ENCODE measurements at places on chromosomes 4 and X.

DNA sequence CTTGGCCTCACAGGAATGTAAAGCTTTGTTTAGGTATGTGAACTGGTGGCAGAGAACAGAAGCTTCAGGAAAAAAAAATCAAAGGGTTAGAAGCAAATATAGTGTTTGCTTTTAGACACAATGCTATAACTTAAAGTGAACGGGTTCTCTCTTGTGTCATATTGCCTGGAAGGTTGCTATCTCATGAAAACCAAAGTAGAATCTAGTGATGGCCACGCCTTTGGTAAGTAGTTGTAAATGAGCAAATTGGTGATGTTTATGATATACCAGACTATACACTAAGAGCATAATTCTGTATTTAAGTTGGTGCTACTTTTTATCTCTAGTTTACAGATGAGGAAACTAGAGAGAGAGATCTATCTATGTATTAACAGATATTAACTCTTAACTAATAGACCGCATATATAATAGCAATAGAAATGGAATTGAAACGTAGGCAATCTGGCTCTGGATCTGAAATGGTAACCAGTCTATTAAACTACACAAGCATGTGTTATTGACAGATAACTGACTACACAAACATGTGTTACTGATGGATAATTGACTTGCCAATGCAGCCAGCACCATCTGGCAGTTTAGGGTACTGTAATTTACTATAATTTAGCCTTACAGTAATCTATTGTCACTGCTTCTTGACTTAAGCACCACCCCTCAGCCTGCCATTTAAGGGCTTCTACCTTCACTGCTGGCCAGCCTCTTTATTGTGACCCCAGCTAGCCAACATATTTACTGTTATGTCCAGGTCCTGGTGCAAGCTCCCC lies 40.8 kb downstream of the HCCS start:
- DNase-seq, result no peak

GRCh38 chr4:47525154-47525819 lies 40.2 kb downstream of the ATP10D start:
- no peak for DNase-seq

DNA sequence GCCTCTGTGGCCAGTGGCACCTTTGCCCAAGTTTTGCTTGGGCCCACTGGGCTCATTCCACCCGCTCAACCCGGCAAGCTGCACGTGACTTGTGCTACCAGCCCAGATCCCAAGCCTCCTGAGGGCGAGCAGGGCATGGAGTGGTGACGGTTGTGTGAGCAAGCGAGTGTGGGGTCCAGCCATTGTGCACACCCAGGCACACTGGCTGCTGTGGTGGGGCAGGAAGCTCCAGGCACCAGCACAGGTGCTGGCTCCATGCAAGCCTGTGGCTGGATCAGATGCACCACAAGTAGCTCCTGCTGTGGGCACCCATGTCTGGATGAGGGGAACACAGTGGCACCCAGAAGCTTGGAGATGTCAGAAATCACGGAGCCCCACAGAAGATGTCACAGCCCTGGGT lies 557.0 kb upstream of the GNPDA2 start:
- DNase-seq, result no peak

DNA sequence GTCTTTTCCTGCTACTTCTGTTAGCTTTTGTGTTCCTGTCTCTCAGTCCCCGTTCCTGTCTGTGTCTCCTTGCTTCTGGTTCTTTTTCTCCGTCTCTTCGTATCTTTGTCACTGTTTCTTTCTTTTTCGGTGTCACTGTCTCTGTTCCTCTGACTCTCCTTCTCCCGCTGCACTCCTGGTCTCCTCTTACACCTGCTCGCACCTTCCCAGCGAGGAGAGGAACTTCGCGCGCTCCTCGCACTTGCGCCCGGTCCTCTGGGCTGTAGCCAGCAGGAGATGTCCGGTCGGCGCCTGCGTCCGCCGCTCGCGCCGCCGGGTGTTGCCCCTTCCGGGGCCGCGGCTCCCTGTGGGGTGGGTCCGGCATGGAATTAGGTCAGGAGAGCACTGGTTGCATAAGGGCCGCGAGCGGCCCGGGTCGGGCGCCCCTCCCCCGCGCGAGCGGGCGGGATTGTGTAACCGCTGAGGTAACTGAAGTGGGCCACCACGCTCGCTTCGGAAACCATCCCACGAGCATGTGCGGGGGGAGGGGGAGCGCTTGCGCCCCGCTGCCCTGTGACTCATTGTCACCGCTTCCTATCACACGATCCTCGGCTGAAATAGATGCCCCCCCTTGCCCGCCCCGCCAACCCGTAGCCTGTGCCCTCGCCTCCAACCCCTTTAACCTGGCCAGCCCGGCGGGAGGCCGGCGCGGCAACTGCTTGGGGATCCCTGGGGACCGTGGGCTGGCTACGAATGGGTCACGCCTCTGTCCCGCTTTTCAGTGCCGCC lies 1.6 kb downstream of the LONRF3 start:
- DNase-seq, result peak; percentile 52

- no peak for DNase-seq
Observed at GRCh38 chr4:78131403-78131802, 74.3 kb downstream of the FRAS1 start.

DNA sequence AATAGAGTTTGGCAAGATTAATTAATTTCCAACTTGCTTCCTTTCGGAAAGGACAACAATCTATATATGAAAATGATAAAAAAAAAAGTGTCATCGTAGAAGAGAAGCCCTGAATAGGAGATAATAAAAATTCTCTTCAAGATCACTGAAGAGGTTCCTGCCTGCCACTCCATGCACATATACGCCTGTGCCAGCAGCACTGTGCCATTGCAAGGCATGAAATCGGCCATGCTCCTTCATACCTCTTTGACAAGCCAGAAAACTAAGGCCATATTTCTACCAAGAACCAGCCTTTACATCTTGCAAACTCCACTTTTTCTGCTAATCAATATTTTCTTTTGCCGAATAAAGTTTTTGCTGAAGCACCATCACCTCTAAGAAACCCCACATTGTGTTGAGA lies 365.5 kb downstream of the CXXC4 start:
- DNase-seq, result no peak

- no peak for DNase-seq
Observed at GRCh38 chr4:1329408-1330371, 17.3 kb upstream of the UVSSA start.

Data from frontal cortex (tissue), 4 donors.